NCI-H69 (cell line): ENCODE measurements at places on chromosomes 4 and X.

DNA sequence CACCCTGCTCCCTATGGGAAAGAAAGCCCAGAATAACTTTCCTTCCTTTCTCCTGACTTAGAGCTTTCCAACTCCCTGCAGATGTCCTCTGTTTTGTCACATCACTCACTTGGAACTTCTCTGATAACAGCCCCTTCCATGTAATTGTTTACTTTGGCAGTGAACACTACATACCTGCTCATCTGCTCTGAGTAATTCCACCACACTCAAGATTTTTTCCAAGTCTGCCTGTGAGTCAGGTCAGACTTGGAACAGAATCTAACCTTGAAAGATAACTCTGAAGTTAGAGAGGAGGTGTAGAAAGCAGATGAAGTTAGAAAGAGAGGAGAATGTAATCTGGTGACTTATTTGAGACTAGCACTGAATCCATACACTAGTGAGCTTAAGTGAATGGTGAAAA lies 7.4 kb downstream of the MAGEB10 start:
- DNase-seq: no peak

GRCh38 chr4:165866019-165866650 lies 6.9 kb upstream of the TLL1 start:
- DNase-seq: peak; percentile 18

DNA sequence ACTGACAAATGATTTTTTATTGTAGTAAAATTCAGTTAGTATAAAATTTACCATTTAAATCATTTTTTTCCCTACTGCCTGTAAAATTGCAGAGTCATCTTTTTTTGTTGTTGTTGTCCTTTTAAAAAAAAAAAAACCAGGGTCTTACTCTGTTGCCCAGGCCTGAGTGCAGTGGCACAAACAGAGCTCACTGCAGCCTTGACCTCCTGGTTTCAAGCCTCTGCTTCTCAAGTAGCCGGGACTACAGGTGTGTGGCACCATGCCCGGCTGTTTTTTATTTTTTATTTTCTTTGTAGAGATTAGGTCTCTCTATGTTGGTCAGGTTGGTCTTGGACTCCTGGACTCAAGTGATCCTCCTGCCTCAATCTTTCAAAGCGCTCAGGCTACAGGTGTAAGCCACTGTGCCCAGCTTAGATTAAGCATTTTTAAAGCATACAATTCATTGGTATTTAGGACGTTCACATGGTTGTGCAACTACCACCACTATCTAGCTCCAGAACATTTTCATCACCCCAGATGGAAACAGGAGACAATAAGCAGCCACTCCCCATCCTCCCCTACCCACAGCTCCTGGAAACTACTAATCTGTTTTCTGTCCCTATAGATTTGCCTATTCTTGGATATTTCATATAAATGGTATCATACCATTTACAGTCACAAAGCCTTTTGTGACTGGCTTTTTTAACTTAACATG lies 59.7 kb upstream of the PGRMC2 start:
- DNase-seq: no peak

GRCh38 chr4:11904846-11905739 lies 476.4 kb upstream of the HS3ST1 start:
- no peak for DNase-seq

DNA sequence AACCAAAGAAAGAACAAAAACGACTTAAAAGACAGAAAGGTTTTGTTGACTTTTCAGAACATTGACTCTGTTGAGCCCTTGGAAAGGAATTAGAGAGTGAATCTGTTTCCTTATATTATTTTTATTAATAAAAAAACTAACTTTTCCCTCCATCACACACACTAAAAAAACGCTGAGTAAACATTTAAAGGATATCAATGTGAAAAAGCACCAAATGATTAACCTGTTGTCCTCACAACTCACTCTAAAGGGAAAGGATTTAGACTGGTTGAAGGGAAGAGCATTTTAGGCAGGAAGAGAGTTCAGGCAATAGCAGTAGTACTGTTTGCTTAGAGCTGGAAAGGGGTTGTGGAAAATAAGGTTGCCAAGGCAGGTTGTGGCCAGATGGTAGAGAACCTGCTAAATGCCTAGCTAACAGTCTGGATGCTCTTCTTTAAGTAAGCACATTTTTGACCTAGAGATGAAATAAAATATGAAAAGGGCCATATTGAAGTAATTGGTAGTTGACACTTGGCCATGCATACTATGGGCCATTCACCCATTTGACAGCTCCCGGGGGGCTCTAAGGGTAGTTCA lies 98.0 kb upstream of the NDP start:
- DNase-seq: peak; percentile 9

DNA sequence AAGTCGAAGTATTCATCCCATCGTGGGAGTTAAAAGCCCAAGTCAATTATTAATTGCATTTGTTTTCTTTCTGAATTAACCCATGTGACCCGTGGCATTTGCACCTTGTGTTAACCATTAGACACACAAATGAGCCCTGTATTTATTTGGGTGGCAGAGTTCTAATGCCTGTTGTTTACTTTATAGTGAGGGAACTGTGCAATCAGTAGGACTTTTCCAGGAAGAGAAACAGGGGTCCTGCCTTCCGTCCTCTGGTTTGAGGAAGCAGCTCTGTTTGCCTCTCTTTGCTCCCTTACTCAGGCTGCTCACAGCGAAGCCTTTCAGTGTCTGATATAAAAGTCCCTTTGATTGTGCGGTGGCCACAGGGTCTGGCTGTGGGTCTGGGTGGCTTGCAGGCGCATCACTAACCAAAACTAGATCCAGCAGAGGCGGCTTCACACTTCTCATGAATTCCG lies 263.6 kb downstream of the PTTG2 start:
- DNase-seq: no peak

DNA sequence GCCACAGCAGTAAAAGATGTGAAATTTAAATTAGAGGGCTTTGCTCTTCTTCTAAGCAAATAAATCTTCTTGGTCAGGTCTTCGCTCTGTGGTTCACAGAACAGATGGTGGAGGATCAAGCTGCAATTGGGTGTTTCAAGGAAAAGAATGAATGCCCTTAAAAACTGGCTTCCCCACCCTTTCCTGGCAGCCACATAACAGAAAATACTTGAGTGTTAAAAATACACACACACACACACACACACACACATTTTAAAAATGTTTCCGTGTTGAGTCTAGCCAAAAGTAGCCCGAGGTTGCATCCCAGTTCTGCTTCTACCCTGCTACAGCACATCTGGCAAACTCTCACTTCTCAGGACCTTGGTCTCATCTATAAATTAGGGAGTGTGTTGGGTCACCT lies 56.7 kb upstream of the FGFBP2 start:
- DNase-seq: no peak

DNA sequence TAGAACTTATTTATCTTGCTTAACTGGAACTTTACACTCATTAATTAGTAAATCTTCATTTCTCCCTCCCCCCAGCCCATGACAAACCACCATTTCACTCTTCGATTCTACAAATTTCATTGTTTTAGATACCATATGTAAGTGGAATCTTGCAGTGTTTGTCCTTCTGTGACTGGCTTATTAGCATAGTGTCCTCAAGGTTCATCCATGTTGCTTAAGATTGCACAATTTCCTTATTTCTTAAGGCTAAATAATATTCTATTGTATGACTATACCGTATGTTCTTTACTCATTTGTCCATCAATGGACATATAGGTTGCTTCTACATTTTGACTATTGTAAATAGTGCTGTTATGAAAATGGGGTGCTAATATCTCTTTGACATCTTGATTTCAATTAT lies 24.5 kb upstream of the RNF212 start:
- no peak for DNase-seq

GRCh38 chr4:78602334-78602733 lies 50.8 kb downstream of the ANXA3 start:
- peak; percentile 91 for DNase-seq

DNA sequence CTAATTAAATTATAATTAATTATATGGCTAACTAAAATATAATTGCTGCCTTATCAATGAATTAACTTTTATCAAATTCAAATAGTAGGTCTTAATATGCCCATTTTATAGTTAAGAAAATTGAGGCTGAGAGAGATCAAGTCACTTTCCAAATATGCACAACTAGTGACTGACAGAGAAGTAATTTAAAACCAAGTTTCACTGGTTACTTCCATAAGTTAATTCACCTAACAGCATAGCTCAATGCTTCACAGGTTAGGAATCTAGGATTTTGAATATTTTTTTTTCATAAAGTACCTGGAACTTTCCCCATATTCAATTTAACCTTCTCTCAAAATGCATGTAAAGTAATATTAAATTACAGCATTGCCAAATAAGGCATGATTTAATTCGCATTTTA lies 134.4 kb upstream of the VEGFC start:
- DNase-seq: no peak

- DNase-seq: no peak
Observed at GRCh38 chrX:13287816-13288215, 32.0 kb downstream of the ATXN3L start.

DNA sequence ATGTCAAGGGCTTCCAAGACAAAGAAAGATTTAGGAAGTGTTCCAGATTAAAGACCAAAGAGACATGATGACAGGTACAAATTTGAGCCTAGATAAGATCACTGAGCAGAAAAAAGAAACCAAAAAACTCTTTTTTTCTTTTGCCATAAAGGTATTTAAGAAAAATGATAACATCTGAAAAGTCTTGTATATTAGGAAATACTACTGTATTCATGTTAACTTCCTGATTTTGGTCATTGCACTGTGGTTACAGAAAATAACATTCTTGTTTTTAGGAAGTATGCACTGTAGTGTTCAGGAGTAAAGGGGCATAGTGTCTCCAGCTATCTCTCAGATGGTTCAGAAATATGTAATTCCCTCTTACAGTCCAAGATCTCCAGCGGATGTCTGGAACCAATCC lies 37.1 kb downstream of the RWDD4 start:
- DNase-seq: no peak

DNA sequence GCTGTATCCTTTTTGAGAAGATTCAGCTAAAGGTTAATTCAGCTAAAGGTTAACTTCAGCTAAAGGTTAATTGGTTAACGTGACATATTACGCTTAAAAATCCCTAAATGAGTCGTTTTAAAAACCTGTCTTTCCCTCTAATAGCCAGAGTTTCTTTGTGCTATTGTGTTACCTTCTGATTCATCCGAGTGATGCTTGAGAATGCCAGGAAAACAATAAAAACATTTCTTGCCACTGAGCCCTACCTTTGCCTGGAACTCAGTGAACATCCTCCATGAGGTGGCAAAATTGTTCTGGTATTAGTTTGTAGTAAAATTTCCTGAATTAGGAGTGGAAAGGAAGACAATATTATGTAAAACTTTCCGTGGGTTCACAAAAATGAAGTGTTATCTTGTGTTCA lies 13.7 kb upstream of the TMPRSS11E start:
- DNase-seq: no peak

DNA sequence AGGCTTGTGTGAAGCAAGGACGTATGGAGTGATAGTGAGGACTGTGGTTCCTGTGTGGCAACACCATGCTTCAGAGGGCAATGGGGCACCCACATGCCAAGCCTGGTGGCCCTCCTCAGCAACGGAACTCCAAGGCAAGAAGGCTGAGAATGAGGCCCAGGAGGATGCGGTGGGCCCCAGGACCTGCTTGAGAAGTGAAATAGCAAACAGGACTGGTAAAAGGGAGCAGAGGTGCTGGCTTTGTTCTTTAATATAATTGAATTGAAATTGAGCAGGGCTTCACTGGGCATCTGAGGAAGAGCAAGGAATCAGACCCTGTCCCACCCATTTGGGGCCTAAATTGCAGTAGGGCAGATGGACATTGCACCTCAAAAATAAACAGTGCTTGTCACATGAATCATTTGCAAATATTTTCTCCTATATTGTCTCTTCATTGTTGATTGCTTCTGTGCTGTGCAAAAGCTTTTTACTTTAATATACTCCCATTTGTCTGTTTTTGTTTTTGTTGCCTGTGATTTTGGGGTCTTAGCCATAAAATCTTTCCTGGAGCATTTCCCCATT lies 2.3 kb downstream of the TMEM187 start:
- DNase-seq: peak; percentile 25

DNA sequence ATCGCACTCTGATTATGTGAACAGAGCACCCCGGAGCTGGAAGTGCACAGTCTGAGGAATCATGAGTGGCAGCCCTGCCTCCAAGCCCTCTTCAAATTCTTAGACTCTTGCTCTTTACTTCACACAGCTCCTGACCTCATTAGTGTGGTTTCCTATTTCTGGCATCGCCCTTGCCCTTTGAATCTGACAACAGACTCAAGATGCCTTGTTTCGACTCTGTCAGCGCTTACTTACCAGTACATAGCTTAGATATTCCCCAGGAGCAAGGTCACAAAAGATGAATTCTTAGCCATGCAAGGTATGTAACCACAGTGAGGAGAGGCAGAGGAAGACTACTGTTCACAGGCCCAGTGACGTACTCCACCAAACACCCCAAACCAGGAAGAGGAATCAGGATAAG lies 167.2 kb downstream of the KDR start:
- DNase-seq: no peak
